HTR-8/SVneo (cell line): ENCODE measurements at places on chromosomes 6 and 20.

DNA sequence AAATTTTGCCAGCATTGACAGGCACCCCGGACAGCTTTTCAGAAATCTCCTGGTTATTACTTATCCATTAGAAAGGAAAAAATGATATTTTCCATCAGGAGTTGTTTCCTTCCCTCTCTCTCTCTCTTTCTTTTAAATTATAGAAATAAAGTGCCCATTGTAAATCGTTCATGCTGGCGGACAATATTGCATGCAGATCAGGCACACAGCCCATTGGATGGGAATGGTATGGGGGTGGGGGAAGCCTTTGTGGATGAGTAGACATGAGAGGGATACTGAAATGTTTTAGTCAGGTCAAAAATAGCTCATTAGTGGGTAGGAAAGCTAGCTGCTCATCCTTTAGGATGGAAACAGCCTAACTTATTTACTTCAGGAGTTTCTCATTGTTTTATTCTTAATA, 764.9 kb upstream of the MMS22L start:
- no peak for DNase-seq

DNA sequence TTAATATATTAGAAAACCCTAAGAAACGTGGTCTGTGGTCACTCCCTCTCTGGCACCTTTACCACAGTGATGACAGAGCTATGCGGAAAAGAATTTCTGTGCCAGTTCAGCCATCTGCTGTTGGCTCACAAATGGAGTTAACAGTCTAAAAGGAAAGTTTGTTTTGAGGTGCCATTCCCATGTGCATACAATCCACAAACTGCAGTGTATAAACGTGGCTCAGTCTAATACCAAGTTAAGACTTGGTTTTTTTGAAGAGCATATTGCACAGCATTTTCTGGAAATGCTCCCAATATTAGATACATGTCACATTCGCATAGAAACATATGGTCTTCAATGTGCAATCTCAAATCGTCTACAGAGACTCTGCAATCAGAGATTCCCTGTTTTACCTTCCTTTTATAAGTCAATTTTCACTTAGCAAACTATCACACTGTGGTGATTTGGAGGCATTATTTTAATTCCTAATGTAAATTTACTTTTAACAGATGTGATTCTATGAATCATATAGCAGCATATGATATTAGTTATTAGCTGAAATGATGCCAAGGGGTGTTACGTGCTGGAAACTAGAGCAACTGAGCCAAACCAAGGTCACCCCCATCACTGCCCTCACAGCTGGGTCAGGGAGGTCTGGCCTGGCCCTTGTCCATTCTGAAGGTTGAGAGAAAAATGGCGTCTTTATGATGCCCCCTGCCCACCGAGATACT, 383.5 kb downstream of the PRKN start:
- DNase-seq, result no peak

DNA sequence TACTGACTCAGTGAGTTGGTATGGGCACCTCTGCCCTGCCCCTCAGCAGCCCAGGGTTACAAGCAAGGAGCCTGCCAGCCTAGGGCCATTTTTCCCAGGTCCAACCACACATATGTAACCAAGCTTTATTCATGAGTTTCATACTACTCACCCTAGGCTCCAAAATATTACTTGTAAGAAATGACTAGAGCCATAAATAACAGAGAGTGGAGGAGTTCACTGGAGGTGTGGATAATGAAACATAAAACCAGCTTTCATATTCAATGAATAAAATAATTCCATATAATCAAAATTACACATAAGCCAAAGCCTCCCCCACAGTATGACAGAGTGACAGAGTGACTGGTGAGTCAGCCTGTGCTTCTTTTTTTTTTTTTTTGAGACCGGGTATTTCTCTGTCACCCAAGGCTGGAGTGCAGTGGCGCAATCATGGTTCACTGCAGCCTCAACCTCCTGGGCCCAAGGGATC, 229.8 kb upstream of the SASH1 start:
- no peak for DNase-seq

GRCh38 chr6:72873433-72873832, 251.6 kb downstream of the KCNQ5 start:
- no peak for DNase-seq

DNA sequence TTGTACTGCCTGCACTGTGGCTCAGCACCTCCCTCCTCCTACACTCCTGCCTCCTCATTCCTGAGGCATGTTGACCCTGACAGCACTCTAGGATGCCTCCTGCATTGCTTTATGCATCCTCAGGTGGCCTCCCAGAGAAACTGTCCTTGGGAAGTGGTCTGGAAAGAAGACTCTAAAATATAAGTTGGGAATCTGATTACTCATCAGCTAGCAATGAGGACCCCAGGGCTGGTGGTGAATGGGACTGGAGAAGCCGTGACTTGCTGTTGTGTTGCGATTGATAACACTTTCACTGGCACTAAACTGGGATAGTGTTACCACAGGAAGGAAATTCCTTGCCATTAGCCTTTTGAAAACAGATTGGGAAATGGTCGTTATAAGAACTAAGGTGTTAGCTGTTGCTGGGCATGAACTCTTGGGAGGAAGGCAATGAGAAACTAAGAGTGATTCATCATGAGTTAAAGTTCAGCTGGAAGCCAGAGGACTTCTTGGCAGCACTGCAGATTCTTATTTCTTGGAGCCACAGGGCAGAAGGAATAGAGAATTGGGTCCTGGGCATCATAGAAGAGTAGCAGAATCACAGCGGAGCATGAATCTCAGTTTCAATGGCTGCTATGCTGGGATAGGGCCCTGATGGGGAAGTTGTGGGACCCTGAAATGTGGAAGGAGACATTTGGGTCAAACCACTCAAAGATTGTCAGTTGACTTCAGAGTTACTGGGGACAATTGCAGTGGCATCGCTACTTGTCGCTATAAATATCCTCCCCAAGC, 10.1 kb upstream of the SIRPD start:
- peak; percentile 81 for DNase-seq

DNA sequence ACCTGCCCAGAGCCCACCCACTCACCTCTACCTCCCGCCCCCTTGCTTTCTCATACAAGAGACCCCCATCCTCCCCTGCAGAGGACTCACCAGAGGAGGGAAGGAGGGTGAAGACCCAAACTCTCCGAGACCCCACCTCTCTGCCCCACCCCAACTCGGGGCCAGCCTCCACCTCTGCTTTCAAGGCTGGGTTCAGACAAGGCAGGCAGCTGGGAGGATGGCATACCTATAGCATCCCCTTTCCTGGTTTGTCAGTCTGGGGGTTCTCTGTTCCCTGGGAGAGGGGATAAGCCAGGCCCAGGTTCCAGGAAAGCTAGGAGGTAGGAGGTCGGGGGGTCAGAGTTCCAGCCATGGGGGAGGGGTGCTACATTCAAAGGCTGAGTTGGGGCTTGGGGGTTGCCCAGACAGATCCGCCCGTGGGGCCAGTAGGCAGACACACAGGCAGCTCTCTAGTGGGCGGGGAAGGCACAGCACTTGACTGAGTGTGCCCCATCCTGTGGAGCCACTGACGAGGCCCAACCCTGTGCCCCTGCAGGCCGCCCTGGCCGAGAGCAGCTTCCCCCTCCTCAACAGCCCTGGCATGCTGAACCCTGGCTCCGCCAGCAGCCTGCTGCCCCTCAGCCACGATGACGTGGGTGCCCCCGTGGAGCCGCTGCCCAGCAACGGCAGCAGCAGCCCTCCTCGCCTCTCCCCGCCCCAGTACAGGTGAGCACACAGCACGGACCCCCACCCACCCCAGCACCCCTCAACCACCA, 40.8 kb upstream of the MDFI start:
- DNase-seq, result no peak

- no peak for DNase-seq
These were observed 2.7 kb upstream of the ASXL1 start for GRCh38 chr20:32355417-32355841.

DNA sequence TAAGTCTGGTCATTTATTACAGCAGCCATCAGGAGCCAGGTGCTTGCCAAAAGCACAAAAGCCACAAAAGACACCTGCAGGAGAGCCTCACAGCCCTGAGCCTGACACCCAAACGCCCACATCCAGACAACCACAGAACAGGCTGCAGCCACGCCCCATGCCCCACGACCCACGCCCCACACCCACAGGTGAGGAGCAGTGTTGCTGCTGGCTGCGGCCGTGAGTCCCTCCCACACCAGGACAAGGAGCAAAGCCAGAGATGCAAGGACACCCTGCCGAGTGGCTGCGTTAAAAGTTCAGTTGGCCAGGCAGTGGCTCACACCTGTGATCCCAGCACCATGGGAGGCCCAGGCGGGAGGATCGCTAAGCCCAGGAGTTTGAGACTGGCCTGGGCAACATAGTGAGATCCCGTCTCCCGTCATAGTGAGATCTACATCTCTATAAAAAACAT, 43.0 kb downstream of the SLC2A4RG start:
- DNase-seq, result no peak

DNA sequence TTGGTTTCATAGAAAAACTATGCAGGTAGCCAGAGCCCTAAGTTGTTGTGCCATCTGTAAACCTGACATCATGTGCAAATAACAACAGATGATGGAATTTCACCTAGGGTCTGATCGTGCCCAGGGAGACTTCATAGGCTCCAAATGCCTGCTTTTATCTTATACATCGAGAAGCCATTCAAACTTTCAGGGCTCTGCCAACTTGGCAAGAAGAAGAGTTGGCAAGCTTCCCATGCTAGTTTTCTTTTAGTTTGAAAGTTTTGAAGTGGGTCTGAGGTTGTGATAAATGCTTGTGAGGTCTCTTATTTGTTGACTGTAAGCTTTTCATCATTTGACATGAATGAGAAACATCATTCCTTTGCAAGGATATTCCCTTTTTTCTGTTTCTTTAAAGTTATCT, 175.4 kb upstream of the FLRT3 start:
- no peak for DNase-seq

DNA sequence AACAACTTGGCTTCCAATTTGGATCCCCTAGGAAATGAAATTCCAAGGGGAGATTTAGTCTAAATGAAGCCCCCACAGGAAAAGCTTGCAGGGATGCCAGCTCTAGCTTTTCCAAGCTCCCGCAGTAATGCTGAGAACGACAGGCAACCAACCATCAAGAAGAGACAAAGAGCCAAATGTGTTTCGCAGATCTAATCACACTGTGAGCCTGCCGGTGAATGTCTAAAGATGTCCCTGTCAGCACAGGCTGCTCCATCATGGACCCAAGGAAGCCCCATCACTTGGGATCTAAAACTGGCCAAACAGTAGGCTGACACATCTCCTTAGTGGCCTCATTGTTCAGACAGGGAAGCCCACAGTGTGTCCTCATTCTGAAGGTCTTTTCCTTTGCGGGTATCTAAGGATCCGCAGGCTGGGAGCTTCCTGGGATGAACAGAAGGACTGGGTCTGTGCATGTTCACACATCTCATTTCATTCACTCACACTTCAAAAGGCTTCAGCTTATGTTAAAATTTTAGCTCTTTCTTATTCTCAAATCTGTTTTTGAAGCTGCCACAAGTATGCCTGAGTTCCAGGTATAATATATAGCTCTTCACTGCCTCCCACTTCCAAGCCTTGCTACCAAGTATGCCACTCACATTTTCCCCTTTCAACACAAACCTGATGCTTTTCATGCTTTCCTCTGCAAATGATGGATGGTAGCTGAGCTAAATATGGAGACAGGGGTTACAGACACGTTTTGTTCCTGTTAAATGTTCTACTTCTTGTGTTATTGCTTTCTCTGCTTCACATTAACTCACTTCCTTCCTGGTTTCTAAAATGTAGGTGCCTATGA, 229.8 kb downstream of the HIVEP2 start:
- DNase-seq, result no peak
